ENCODE measurements at places on chromosomes 1 and 21. TPM values are rescaled to one million over a fixed set of nuclear protein-coding genes. Genes with fewer than 3 reads are reported as not detected.

MATN1 gene
- total RNA-seq = not detected

TFF2 gene
- not detected for total RNA-seq

CRYAA gene
- total RNA-seq = not detected

TUFT1 gene
- 16.8 TPM for total RNA-seq

KCNH1 gene
- 0.06 TPM for total RNA-seq

ZNF683 gene
- total RNA-seq = 0.86 TPM

BRDT gene
- not detected for total RNA-seq

MYOG gene
- total RNA-seq = not detected

STIL gene
- total RNA-seq = 3.6 TPM

COL16A1 gene
- 116 TPM for total RNA-seq

LCE2B gene
- not detected for total RNA-seq

KRTAP21-2 gene
- total RNA-seq = not detected

IFNLR1 gene
- 5.9 TPM for total RNA-seq

OR2L5 gene
- total RNA-seq = not detected

INAVA gene
- total RNA-seq = 5.5 TPM

EPS8L3 gene
- total RNA-seq = not detected

TEX38 gene
- total RNA-seq = not detected

ACTN2 gene
- 1.7 TPM for total RNA-seq

TMCO4 gene
- 21.6 TPM for total RNA-seq

PRAMEF4 gene
- total RNA-seq = not detected

HSPA6 gene
- 18.7 TPM for total RNA-seq

C1orf87 gene
- 0.44 TPM for total RNA-seq

RGS2 gene
- 35.3 TPM for total RNA-seq
